T1000 (cell line): ENCODE measurements at places on chromosomes 16 and 17.
A peak's percentile ranks its signal among the peaks of the same experiment; 100 is the strongest.

- no peak for DNase-seq
Measured at GRCh38 chr16:82900559-82900958, 273.8 kb downstream of the CDH13 start.

GRCh38 chr17:64534187-64534586 is 27.4 kb downstream of the CEP95 start:
- DNase-seq: no peak

DNA sequence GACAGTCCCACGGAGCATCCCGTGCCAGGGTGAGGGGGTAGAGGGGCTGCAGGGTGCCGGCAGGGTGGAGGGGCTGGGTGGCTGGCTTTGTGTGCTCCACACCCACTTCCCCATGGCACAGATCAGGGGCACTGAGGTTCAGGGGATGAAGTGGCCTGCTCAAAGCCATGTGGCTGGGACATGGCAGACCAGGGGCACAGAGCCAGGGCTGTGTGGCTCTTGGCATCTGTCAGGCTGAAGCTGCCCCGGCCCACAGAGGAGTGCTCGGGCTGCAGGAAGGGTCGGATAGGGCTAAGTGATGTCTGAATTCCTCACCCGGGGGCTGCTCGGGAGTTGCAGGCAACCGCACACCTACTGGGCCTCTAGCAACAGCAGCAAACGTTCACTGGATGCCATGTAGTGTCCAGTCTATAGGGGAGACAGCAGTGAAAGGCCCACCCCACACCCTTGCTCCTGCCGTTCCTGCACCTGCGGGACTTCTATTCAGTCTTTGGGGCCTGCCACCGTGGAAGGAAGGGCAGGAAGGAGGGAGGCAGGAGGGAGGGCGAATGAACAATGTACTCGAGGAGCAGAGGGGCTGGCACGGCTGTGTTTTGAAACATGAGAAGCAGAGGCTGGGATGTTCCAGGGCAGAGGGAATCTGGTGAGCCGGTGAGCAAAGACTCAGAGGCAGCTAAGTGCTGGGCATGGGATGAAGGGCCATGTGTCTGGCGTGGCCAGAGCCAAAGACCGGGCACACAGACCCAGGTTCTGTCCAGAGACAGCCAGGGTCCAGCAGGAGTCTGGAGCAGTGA is 15.1 kb downstream of the SLC5A10 start:
- no peak for DNase-seq

DNA sequence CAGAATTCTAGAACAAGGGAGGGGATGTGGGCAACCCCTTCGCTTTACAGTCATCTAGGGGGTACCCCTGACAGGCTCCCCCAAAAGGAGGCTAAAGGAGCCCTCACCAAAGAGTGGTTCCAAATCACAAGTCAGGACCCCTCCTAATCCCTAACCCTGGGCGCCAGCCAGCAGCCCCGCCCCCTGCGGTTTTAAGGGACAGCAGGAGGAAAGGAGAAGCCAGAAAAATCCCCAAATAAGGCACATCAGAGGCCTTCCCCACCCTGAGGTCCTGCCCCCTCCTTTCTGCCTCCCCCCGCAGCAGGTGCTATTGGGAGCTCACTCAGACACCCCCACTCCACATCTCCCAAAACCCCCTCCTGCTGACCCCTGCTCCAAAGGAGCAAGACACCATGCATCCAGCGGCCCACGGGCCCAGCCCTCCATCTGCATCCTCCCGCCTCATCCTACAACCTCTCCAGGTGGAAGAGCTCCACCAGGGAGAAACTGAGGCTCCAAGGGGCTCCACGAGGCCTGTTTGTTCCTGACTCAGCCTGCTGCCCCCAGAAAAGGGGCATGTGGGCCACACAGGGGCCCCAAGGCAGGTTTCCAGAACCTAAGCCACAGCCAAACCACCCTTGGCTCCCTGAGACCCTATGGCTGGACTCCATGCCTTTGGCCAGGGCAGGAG is 93.5 kb downstream of the GOSR1 start:
- no peak for DNase-seq

DNA sequence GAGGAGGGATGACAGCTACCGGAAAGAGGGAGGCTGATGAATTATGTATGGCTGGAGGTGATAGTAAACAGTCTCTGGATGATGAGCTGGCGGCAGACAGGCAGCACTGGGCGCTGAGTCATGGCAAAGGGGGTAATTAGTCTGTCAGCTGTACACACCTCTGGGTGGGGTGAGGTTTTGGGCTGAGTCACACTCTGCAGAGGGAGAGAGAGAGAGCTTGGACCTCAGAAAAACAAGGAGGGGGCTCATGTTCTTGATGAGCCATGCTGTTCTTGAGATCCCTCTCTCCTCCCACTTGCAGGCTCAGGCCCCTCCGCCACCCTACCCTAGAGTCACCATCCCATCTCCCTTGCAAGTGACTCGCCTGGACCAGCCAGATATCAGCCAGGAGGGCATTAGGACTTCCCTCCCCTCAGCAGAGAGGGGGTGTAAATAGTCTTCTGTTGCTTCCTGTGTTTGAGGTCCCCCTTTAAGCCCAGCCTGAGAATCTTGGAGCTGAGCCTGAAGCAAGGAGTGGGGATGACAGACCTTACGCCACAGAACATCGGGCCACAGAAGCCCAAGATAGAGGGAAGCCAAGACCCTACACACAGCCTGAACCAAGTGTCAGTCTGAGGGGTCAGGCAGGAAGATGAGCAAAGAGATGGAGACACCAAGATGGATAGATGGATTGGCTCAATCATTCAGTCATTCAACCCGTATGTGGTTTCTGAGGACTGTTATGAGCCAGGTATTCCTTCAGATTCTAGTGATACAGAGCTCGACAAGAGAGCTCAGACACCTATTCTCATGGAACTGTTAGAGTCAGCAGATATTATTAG is 383.2 kb upstream of the CCL2 start:
- DNase-seq: no peak

GRCh38 chr16:77739559-77739892 is 17.2 kb downstream of the NUDT7 start:
- no peak for DNase-seq

DNA sequence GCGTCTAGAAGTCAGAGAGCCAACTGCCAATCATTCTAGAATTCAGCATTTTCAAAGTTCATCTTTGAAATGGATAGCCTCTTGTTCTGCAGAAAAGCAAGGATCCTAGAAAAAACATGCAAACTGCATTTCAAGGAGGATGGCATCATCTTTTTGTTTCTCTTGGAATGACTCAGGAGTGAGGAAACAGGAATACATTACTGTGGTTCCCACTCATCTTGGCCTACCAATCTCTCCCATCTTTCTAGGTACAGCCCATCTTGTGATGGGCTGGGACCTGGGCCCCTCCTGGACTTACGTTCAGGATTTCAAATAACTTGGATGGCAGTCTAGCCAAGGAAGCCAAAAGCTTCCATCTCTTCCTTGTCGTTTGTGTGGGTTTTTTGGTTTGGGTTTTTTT is 363.4 kb downstream of the CDH13 start:
- no peak for DNase-seq

- peak; percentile 77 for DNase-seq
Measured at GRCh38 chr16:27286451-27286850, 17.9 kb upstream of the NSMCE1 start.

DNA sequence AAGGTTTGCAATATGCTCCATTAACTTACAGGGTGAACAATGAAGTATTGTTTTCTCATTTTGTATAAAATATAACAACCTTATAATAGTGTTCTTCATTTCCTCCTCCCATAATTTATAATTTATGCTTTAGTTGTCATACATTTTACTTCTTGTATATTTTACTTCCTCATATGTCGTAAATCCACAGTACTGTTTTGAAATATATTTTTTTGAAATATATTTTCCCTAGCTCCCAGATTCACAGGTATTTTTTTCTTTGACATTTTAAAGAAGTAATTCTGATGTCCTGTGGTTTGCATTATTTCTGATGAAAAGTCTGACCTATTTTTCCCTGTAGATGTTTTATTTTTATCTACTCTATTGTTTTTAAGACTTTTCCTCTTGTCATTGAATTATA is 52.7 kb downstream of the VMP1 start:
- no peak for DNase-seq

- DNase-seq: no peak
Measured at GRCh38 chr16:1871974-1872635, at the start of gene MEIOB. MEIOB (minus strand) TSS chr16:1872164; CDS start chr16:1868175, 3,989 bp downstream.
